ENCODE measurements at places on chromosomes 12 and 14.

GRCh38 chr14:77498984-77499527, 440 bp upstream of the ISM2 start:
- no peak for DNase-seq

GRCh38 chr14:104403421-104404220, 175.9 kb upstream of the C14orf180 start:
- no peak for DNase-seq

DNA sequence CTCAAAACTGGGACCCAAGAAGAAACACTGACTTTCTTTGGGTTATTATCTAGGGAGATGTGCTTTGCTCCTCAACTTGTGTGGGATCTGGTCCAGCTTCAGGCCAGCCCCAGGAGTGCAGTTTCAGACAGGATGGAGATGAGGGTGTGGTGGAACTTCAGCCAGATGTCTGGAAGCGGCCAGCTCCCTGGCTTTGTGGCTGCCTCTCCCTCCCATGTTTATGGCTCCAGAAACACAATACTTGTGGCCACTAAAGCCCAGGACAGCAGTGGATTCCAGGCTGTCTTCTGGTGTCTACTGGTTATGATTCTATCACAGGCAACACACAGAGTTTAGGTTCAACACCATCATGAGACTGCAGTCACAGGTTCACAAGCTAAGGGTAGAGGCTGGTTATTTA, 44.2 kb upstream of the EMP1 start:
- DNase-seq, result no peak

GRCh38 chr12:113003636-113004035, 25.3 kb downstream of the OAS2 start:
- DNase-seq, result no peak

DNA sequence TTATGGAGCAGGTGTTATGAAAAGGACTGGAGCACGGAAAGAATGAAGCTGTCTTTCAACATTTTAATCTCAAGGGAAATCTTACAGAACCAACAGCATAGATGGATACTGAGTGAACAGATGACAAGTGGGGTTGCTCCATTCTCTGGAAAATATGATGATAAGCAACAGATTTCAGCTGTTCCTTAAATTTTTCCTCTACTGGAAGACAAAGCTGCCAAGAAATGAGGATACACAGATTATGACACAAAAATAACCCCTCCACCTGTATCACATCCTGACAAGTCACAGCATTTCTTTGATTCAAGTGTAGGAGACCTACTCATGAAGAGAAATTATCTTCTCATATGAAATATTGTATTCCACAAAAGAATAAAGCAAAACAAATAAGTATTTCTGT, 13.0 kb upstream of the TMTC2 start:
- no peak for DNase-seq

- DNase-seq, result no peak
Measured at GRCh38 chr12:123251403-123252076, 18.3 kb downstream of the MTRFR start.

GRCh38 chr14:90451443-90451842, 54.6 kb downstream of the CALM1 start:
- DNase-seq, result no peak

DNA sequence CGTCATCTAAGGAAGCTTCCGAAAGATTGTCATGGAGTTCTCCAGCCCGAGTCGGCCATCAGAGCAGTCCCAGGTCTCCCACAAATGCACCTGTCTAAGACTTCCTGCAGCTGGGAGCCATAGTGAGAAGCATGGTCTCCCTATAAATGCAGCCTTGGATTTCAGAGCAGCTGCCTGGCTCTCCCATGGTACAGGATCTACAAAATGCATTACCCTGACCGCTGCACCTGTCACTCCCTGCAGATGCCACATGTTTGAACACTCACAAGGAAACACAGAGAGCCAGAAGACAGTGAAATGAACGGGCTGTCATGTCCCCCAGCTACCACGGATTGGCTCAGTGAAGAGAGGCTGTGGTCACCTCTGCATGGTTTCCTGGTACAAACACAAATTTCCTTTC, 702.7 kb downstream of the MED13L start:
- no peak for DNase-seq

GRCh38 chr12:114851981-114852380, 168.0 kb upstream of the TBX3 start:
- no peak for DNase-seq
